GM03348 (cell line): ENCODE measurements at places on chromosomes 2 and 18.
A peak's percentile ranks its signal among the peaks of the same experiment; 100 is the strongest.

DNA sequence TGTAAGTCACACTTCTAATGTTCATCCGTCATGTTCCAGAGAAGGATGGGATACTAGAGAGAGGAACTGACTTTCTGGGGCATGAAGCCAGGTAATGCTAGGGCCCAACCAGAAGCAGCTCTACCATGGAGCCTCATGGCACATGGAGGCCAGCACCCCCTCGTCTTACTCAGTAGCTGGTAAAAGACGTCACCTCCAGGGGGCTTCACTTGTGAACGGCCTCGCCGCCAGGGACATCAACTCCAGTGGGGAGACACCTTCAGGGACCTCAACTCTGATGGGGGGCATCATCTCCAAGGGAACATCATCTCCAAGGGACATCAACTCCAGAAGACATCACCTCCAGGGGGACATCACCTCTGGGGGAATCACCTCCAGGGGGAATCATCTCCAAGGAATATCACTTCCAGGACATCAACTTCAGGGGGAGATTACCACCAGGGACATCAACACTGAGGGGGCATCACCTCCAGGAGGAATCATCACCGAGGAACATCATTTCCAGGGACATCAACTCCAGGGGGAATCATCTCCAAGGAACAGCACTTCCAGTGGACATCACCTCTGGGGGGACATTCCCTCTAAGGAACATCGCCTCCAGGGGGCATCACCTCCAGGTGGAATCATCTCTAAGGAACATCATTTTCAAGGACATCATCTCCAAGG, 168.4 kb downstream of the NDUFA10 start:
- no peak for DNase-seq

- no peak for DNase-seq
Observed at GRCh38 chr2:54672590-54673456, 50.6 kb upstream of the EML6 start.

DNA sequence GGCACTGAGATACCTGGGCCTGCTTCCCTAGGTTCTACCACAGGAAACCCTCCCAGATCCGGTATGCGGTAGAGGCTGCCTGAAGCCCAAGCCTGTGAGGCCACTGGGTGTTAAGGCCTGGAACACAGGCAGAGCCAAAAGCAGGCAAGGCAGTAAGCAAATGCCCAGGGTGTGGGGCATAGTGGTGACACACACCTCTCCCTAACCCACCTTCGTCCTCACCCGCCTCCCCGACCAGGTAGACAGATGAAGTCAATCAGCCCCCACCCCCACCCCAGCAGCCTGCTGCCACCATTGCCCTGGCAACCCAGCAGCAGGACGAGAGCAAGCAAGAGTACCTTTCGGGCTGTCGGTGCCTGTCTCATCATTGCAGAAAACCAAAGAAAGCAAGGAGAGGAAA, 6.1 kb downstream of the DCTN1 start:
- no peak for DNase-seq

DNA sequence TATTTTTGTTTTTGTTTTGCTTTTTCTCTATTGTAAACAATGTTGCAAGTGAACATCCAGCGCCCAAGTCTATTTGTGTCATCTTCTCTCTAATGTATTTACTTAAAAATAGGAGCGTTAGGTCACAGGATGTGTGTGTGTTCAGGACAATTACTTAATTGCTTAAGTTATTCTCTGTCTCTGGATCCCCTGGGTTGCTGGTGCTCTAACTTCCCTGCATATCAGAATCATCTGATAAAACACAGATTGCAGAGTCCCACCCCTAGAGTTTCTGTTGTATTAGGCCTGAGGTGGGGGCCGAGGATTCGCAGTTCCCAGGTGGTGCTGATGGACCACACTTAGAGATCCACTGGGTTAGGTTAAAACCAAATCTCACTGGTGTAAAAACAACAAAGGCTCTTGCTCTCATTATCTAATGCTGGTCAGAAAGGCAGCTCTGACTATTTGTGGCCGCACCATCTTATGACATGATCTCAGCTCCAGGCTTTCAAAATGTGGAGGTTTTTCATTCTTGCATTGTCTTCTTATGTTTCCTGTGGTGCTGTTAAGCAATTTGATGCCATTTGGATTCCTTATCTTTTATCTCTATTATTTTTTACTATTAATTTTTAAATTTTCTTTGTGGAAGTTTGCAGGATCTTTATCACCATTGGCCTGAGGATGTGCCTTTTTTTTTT, 87.7 kb downstream of the CLIP4 start:
- no peak for DNase-seq

- DNase-seq, result peak; percentile 40
Observed at GRCh38 chr2:120206022-120206581, 17.1 kb downstream of the TMEM185B start.

DNA sequence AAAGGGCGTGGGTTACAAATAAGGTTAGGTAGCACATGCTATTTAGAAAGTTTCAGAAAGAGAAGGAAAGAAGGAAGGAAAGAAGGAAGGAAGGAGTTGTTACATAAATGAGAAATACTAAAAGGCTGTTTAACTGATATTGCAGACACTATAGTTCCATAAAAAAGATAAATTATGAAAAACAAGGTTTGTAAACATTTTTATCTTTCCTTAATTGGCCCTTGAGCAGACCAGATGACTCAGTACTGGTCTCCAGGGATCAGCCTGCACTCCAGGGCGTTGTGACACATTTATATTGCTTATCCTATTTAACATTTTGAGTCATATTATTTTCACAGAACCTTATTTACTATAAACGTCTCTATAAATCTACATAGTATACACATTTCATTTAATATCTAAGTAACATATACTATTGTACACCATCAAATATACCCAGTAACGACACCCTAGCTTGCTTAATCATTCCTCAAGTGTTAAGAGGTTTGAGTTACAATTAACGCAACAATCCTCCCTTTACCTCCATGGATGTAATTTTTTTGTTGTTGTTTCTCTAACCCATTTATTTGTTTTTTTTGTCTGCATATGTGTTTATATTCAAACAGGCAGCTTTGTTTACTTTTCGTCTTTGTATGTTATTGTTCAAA, 2.8 kb upstream of the RAB31 start:
- peak; percentile 62 for DNase-seq

DNA sequence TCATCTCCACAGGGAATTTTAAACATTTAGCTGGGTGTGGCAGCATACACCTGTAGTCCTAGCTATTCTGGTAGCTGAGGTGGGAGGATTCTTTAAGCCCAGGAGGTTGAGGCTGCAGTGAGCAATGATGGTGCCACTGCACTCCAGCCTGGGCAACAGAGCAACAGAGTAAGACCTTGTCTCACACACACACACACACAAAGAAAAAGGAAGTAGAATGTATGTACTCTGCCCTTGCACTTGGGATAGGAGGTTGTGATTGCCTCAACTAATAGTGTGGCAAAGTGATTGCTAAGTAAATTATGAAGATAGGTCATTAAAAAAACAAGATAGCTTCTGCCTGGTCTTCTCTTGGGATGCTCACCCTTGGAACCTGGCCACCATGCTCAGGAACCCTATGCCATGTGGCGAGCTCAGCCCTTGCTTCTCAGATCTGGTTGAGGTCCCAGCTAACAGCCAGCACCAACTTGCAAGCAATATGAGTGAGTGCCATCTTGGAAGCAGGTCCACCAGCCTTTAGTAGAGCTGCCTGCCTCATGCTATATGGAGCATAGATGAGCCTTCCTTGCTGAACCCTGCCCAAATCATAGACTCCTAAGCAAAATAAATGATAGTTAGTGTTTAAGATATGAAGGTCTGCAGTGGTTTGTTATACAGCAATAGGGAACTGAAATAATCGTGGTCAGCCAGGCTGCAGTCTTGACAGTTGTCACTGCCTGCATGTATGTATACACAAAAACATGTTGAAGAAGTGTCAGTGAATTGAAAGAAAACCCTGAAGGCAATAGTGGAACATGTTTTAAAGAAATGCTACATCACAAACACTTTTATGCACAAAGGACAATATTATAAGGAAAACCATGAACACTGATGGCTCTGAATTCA, 30.1 kb upstream of the PNO1 start:
- no peak for DNase-seq

- no peak for DNase-seq
Observed at GRCh38 chr2:238627899-238628298, 201.2 kb downstream of the ASB1 start.

- DNase-seq, result no peak
Observed at GRCh38 chr2:95296011-95296410, 1.1 kb upstream of the KCNIP3 start.

- no peak for DNase-seq
Observed at GRCh38 chr2:199814101-199814816, 36.7 kb downstream of the FTCDNL1 start.

GRCh38 chr2:54574107-54574859, 118.2 kb downstream of the SPTBN1 start:
- DNase-seq, result no peak

DNA sequence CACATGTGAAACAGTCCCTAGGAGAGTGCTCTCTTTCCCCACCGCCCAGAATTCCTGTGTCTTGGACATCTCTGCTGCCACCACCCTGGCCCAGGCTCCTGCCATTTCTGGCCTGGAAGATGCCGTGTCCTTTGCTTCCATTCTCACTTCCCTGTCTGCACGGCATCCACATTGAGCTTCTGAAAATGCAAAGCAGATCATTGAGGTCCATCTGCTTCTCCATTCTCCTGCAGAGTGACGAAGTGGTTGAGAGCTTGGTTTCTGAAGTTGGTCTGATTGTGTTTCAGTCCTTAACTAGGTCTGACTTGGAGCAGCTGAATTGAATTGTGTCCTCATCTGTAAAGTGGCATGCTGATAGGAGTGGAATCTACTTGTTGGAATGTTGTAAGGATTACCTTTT, 98.7 kb upstream of the MGAT5 start:
- DNase-seq, result no peak

GRCh38 chr2:96591494-96591893, 46.6 kb downstream of the KANSL3 start:
- no peak for DNase-seq

- no peak for DNase-seq
Observed at GRCh38 chr2:58891828-58892377, 650.8 kb upstream of the FANCL start.

GRCh38 chr2:28568533-28568932, 72.7 kb downstream of the PLB1 start:
- DNase-seq, result no peak

DNA sequence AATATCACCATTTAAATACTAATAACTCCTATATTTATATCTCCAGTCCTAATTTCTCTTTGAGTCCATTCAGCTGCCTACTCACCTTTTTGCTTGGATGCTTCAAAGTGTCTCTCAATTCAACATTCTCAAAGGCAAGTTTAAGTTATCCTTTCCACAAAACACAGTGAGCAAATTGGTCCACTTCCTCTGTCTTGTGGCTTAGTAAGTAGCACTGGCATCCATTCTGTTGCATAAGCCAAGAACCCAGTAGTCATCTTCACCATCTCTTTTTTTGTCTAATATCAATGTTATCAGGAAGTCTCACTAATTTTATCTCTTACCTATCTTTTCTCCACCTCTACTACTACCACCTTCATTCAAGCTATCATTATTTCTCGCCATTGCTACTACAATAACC, 27.4 kb upstream of the IL1RL1 start:
- DNase-seq, result no peak

GRCh38 chr18:3305354-3305762, 43.4 kb downstream of the MYL12B start:
- DNase-seq, result peak; percentile 92

- DNase-seq, result no peak
Observed at GRCh38 chr2:99635710-99636109, 145.9 kb upstream of the REV1 start.

DNA sequence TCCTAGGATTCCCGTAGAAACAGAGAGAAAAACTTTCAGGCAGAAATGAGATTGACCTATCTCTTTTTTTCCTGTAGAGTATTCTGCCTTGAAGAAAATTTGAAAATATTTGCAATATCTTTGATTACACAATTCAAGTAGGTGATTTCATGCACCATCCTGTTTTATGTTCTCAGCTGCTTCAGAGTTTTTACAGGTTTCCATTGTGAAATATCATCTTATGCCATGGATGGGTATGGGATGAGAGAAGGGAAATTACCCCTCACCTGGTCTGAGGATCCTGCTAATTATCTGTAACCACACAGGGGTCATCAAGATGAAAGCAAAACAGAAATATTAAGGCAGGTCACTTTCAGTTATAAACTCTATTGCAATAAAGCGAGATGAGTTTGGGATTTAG, 264.8 kb downstream of the TXNL1 start:
- no peak for DNase-seq

DNA sequence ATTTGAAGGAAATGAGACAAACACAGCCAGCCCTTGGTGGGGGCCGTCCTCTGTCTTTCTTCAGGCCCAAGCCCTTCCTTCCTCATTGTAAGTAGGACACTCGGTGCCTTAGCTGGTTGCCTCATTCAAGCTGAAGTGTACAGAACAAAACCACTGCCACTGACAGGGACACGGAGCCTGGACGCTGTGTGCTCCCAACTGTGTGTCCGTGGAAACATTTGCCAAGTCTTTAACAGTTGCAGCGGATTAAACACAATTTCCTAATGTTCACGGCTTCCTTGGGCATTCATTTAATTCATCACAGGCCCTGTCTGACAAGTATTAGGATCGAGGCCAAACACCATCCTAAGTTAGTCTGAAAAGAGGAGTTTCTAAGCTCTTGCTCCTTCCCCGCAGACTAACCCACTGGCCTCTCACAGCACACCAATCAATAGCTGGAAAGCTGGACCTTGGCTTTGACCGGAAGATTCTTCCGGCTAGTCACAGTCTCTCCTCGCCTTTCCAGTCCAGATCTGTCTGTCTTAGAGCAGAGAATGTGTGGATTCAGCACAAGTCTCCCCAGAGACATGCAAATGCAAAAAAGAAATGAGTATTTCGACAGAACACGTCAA, 68.7 kb upstream of the ACSL3 start:
- DNase-seq, result peak; percentile 50

DNA sequence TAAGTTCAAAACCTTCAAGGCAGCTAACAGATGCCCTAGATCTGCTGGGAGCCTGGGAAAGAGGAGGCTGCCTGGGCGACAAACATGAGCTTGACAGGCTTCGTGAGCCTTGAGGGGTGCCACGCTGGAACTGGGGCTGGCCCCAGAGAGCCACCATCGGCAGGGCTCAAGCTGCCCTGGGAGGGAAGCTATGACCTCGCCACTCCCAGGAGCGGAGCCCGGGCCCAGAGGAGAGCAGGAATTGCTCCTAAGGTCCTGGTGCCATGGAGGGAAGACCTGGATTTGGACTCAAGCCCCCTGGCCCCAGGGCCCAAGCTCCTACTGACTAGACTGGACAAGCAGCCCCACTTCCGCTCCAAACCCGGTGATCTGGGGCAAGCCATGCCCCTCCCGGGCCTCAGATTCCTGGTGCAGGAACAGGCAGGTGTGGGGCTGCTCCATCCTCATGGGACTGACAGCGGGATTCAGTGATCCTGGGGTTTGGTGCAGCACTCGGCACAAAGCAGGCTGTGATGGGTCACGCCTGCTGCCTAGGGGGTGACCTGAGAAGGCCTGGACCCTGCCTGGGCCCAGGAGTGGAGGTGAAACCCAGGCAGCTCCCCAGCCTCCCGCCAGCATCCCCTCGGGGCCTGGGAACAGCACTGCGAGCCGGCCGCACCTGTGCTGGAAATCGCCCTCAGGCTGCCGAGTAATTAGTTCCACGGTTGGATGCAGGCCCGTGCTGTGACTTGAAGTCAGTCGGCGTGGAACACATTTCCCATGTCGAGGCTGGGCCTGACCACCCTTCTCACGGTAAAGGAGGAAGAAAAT, 246.9 kb downstream of the NDUFA10 start:
- DNase-seq, result no peak

GRCh38 chr2:40101131-40101575, 322.1 kb upstream of the THUMPD2 start:
- no peak for DNase-seq
